Stimulated activated CD4-positive, alpha-beta T cell treated with anti-CD3 and anti-CD28 coated beads, TNF-alpha, amount 100 ng/mL, for 24 hours (primary cell): ENCODE measurements at places on chromosomes 7 and 10.

GRCh38 chr7:30155481-30155880, 20.7 kb downstream of the MTURN start:
- no peak for DNase-seq

GRCh38 chr10:13632884-13633440, 46.2 kb downstream of the PRPF18 start:
- no peak for DNase-seq

GRCh38 chr7:129144834-129145668, 544 bp downstream of the TSPAN33 start:
- DNase-seq, result no peak

- no peak for DNase-seq
Observed at GRCh38 chr7:93212881-93213280, 13.4 kb downstream of the HEPACAM2 start.

GRCh38 chr7:148754912-148755311, 56.2 kb downstream of the CUL1 start:
- no peak for DNase-seq

DNA sequence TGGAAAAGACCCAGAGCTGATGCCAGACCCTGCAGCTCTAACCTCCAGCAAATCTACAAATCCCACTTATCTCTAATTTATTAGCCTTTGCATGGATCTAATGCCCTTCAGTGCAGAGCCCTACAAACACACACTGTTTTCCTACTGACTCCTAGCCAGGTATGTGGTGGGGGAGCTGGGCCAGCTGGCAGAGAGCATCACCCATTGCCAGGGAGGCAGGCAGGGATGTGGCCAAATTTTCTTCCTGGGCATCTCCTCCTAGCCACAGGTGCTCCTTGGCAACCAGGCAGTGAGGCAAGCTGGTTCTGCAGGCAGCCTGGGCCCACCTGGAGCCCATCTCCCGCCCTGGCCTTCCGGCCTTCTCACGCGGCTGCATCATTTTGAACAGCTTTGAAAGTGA, 55.9 kb upstream of the EMX2 start:
- no peak for DNase-seq

GRCh38 chr7:118708741-118709140, 484.2 kb downstream of the ANKRD7 start:
- DNase-seq, result no peak

GRCh38 chr7:83835424-83835823, 186.5 kb upstream of the SEMA3E start:
- no peak for DNase-seq

DNA sequence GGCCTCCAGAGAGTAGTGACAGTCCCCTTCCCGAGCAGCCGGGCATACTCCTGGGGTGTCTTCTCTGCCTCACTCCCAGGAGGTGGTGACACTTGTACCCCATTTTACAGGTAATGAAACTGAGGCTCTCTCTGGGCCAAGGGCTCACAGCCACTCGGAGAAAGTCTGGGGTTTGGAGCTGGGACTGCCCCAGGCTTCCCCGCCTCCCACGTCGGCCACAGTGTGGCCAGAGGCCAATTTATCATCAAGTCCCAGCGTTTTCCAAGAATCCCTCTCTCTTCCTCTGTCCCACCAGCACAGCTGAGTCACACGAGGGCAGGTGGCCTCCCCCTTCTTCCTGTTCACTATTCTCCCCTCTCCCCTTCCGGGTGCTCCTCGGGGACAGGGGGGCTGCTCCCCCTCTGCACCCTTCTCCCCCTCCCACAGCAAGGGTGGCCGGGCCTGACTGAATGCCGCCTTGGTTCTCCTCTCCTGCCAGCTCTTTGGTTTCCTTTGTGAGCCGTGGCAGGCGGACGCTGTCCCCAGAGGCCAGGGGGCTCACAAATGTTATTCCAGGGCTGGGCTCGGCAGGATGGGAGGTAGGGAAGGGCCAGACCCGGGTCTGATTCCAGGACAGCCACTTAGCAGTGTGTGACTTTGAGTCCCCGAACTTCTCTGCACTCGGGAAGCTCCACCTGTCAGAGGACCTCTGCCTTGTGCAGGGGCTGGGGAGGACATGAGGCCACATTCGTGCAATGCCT, 17.7 kb downstream of the CLIP2 start:
- DNase-seq, result no peak

GRCh38 chr10:119619215-119619614, 22.5 kb upstream of the TIAL1 start:
- DNase-seq, result no peak

DNA sequence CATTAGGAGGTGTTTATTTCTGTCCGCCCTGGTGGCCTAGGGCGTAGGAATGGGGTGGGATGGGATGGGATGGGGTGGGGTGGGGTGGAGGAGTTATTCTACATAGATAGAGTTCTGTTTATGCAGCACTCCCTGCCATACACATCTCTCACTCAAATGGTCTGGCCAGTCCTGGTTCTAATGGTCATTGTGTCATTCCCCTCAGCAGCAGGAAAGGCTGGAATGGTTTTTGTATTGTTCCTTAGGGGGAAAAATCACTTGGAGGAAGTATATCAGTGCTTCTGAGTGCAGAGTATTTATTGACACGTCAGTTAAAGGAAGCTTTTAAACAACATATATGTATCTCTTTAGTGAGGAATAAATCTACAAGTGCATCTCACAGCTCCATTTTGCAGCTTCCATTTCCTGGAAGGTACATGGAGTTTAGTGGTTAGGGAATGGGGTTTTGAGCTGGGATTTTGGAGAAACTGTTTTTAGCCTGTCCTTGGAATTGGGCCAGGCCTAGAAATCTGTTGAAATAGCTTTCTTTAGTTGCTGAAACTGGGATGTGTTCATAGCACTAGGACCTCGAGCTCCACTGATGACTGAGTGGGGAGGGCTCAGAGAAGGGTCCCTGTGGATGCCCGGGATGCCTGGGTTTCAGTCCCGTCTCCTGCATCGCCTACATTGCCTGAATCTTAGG, 8.3 kb downstream of the TSPAN14 start:
- no peak for DNase-seq

- no peak for DNase-seq
Observed at GRCh38 chr10:75646218-75646915, 214.9 kb downstream of the LRMDA start.
